Stimulated activated CD8-positive, alpha-beta memory T cell treated with anti-CD3 and anti-CD28 coated beads, Interleukin-2, amount 100 ng/mL, for 1 hour (primary cell): ENCODE measurements at places on chromosomes 2 and 18.

- DNase-seq, result no peak
Measured at GRCh38 chr2:162211732-162212131, 31.5 kb downstream of the FAP start.

- DNase-seq, result no peak
Measured at GRCh38 chr2:235024931-235025773, 73.3 kb downstream of the SH3BP4 start.

- no peak for DNase-seq
Measured at GRCh38 chr2:183024339-183025095, 13.7 kb downstream of the NCKAP1 start.

DNA sequence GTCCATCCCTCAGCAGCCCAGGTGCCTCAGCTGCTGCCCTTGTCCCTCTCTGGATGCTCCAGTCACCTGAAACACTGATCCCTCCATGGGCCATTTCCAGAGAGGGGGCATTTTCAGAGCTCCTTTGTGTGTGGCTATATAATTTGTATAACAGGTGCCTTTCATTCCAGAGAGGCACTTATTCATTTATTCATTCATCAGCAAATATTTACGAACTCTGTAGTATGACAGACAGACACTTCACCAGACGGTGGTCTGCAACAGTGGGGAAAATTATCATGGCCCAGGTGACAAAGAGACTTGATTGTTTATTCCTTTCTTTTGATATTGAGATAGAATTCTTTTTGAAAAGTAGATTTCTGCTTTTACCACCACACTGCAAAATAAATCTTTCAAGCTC, 361.7 kb downstream of the TMEM182 start:
- no peak for DNase-seq

DNA sequence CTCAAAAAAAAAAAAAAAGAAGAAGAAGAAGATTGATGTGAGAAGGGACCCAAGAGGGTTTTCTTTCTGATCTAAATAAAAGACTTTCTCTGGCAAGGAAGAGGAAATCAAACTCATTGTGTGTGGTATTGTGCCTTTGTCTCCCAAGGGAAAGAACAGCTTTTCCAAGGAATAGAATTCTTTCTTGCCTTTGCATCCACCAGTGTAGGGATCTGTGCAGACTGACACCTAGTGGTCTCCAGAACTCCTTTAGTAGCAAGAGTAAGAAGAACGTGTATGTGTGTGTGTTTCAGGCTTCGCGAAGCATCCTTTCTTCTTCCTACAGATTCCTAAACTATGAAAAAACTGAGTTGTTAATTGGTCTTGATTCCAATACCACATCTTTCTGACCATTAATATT, 33.5 kb upstream of the CRIM1 start:
- DNase-seq, result no peak

- no peak for DNase-seq
Measured at GRCh38 chr2:86445436-86445835, 4.3 kb downstream of the KDM3A start.

GRCh38 chr2:112639936-112640335, 5.8 kb upstream of the SLC20A1 start:
- DNase-seq, result no peak

DNA sequence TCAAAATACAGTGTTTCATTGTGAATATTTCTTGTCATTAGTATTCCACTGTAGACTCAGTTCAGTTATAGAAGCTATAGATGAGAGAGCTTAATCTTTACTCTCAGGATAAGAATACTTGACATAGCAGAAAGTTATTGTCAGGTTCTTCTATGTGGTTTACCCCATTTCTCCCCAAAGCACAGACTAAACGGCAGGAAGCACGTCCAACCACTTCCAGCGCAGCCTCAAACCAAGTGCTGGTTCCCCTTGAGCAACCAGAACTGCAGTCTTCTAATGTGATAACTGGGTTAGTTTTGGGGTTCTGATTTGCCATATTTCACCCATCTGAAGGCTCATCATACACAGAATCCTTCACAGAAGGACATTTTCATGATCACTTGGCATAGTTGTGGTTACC, 324.7 kb downstream of the SLC8A1 start:
- DNase-seq, result no peak
